Activated naive CD8-positive, alpha-beta T cell treated with anti-CD3 and anti-CD28 coated beads for 36 hours (primary cell): ENCODE measurements at places on chromosomes 1 and 21.
A peak's percentile ranks its signal among the peaks of the same experiment; 100 is the strongest.

GRCh38 chr1:31802190-31803150 is 13.4 kb downstream of the SPOCD1 start:
- no peak for DNase-seq

- no peak for DNase-seq
Measured at GRCh38 chr1:6547301-6547700, 7.0 kb downstream of the NOL9 start.

- DNase-seq = no peak
Measured at GRCh38 chr1:241857131-241857530, 9.1 kb downstream of the EXO1 start.

- no peak for DNase-seq
Measured at GRCh38 chr1:23394684-23395083, 25.0 kb upstream of the ZNF436 start.

- DNase-seq = no peak
Measured at GRCh38 chr1:84117868-84118267, 26.2 kb upstream of the PRKACB start.

GRCh38 chr1:19088717-19089442 is 121.2 kb downstream of the UBR4 start:
- DNase-seq = no peak

DNA sequence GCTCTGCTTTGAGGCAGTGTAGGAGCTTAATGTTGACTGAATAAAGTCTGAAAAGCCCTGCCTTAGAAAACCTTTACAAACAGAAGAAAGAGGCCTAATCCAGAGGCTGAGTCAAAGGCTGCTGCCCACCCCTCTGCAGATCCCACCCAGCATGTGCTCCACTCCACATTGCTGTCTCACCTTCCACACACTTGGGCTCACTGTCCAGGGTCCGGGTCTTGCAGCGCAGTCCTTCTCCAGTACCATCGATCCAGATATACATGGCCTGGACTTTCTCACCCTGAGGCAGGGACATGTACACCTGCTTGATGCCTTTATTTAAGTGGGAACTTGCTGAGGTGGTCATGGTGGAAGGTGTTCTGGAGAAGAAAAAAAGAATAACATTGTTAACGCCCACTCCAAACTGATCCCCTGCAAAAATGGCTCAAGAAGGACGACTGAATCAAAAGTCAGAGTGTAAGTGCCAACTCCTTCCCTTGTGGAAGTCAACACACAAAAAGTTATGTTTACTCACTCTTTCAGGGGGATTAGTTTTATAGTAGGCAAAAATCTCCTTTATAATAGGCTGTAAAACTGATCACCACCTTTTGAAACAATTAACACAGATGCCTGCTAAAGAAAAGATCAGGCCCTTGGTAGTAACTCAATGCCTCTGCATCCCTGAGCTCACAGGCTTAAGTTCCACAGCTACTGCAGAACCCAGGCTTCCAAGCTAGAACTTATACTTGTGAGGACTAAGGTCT is 3.0 kb downstream of the GLUL start:
- DNase-seq = no peak

- DNase-seq = peak; percentile 84
Measured at GRCh38 chr1:9629445-9630201, 21.9 kb upstream of the PIK3CD start.

- no peak for DNase-seq
Measured at GRCh38 chr1:58380345-58380744, 166.2 kb downstream of the OMA1 start.

DNA sequence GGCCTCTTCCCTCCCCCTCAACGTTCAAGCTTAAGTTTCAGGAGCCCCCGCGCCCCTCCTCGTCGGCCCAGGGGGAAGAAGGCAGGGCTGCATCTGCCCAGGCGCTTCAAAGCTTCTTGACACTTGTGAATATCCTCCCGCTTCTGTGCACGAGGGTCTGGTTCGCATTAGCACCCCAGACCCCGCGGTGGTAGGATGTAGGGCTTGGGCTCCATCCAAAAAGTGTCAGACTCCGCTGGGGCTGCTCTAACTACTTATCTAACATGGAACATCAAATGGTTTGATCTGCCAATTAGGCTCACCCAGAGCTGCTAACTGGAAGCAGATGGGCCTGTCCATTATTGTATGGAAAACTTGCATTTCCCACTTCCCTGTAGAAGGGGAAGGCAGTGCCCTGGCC is 28.9 kb downstream of the TAS1R2 start:
- DNase-seq = no peak

- DNase-seq = no peak
Measured at GRCh38 chr1:11485191-11485590, 6.2 kb downstream of the DISP3 start.

DNA sequence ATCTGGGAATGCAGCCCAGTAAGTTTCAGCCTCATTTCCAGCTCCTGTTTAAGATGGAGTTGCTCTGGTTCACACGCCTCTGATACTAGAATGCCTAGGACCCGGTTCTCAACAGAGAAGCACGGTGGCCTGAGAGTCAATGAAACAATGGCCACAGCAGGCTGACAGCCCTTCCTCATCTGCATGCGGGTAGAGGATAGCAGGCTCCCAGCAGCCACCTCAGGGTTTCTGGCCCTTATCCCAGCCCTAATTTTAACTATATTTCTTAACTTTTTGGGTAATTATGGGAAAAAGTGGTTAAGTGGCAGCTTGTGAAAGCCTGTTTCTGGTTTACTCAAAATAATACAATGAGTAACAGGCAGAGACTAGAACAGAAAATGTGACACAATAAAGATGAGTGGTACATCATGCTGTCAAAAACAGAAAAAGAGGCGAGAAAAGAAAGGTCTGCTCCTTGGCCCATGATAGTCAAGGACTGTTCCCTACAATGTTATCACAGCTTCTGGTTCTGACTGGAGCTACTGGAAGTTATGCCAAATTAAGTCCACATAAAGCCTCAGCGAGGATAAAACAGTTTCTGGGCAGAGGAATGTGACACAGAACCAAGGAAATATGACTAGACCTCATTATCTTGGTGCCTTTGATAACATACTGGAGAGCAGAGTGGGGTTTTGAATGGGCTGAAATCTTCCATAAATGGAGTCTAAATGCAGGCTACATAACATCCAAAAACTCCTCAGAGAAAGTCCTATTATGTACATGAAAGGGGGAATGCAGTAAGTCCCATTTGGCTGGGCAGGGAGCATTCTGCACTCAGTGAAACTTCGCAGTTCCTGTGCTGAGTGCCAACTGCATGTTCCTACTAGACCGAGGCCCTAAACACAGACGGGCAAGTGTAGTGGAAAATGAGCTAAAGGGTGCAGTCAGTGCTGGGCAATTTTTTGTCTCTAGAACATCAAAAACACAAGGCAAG is 92.1 kb downstream of the NIBAN1 start:
- peak; percentile 16 for DNase-seq

DNA sequence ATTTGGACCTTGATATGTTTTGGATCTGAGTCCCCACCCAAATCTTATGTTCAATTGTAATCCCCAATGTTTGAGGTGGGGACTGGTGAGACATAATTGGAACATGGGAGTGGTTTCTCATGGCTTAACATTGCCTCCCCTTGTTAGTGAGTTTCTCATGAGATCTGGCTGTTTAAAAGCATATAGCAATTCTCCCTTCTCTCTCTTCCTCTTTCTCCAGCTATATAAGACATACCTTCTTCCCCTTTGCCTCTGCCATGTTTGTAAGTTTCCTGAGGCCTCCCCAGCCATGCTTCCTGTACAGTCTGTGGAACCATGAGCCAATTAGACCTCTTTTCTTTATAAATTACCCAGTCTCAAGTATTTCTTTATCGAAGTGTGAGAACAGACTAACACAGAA is 692.4 kb downstream of the KCNT2 start:
- no peak for DNase-seq

DNA sequence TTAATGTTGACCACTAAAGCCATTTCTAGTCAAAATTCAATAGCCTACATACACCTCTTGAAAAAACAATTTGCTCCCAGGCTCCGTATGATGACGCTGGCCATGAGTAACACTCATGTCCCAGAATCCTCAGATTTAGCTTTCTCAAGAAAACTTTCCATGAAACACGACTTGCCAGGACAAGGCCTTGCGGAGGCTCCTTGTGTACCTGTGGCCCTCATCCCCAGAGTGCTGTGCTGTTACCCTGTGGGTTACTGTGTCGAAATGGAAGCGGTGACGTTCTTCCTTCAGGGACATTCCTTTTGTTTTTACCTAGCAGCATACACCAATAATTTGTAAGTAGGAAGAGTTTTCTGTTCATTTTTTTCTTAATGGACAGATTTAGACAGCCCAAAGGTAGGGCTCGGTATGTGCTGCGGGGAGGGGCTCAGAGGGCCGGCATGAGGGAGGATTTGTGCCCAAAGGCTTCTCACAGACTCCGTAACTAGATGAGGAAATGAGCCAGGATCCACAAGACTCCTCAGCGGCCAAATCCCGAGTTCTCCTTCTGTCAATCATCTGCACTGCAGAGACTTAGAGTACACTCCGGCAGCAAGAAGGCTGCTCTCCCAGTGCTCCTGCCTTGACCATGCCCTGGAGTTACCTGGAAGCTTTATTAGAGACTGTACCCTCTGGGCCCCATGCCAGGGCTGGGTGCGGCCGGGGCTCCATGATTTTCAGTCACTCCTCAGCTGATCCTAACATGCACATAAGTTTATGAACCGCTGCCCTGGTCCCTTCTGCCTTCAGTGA is 17.8 kb downstream of the GNG12 start:
- no peak for DNase-seq

DNA sequence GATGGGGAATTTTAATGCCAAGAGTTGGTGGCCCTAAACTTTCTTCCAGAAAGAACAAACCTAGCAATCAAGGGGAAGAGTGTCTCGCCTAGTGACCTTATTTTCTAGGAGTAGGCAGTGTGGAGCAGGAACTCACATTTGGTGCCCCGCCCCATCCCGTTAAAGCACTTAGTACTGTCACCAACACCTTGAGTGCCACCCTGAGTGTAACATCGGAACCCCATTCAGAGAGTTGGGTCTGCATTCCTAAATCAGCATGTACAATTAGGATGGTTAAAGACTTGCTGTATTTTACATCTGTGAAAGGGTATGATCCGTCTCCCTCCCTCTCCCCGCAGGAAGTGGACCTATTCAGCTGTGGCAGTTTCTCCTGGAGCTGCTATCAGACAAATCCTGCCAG is 15.5 kb downstream of the ETS2 start:
- DNase-seq = no peak

- no peak for DNase-seq
Measured at GRCh38 chr1:18285538-18285924, 177.9 kb downstream of the IGSF21 start.

GRCh38 chr1:196459383-196459782 is 148.9 kb downstream of the KCNT2 start:
- no peak for DNase-seq

- DNase-seq = no peak
Measured at GRCh38 chr1:211699059-211699458, 23.6 kb upstream of the NEK2 start.

DNA sequence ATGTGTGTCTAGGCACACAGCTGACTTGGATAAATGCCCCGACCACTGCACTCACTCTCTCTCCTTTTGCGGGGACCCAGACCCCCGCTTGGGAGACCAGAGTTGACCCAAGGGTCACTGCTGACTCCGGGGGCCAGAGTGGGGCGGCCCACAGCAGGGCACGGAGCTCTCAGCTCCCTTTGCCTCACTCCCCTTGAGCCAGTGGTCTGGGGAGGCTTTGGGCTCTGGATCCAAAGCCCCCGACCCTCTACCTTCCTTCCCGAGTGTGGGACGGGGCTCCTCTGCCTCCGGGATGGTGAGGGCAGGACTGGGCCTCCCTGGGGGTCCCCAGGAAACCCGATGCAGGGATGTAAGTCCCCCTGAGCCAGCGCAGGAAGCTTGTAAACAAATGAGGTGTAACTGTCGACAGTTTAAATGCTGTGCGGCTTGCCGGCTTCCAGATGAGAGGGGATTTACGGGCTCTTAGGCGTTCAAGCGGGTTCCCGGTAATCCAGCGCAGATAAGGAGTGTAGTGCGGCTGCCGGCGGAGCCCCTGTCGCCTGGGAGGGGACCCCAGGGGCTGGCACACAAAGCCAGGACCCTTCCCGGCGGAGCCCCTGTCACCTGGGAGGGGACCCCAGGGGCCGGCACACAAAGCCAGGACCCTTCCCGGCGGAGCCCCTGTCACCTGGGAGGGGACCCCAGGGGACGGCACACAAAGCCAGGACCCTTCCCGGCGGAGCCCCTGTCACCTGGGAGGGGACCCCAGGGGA is 7.4 kb downstream of the ACTRT2 start:
- DNase-seq = no peak

DNA sequence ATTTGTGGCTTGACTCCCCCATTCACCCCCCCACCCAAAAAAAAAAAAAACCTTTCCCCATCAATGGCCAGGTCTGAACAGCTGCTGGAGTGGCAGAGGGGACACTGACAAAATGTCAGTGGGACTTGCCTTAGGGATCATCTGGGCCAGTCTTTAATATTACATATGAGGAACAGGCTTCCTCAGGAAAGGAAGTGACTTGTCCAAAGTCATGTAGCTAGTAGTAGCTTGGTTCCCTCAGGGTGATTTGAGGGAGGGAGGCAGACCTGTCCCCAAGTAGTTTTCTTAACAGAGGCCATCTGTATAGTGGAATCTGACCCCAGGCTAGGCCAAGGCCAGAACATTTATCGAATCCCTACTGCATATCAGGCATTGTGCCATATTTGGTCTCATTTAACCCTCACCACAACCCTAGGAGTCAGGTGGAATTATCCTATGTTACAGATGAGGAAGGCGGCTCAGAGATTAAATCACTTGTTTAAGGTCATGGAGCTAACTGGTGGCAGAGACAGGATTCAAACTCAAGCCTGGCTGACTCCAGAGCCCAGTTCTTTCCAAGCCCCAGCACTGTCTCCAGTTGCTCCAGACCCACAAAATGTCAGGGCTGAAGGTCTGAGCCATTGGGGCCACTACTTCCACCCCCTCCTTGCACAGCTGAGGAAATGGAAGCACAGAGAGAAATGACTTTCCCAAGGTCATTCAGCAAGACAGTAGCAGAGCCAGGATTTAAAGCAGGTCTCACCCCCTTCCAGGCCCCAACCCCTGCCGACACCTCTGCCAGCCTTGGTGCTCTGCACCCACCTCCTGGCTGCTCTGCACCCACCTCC is 10.4 kb downstream of the ZBTB7B start:
- no peak for DNase-seq

- no peak for DNase-seq
Measured at GRCh38 chr1:229203030-229203751, 67.7 kb upstream of the RAB4A start.

- peak; percentile 26 for DNase-seq
Measured at GRCh38 chr1:222048094-222048595, 306.3 kb upstream of the DUSP10 start.

GRCh38 chr1:54594463-54594862 is 28.9 kb downstream of the FAM151A start:
- DNase-seq = no peak

GRCh38 chr1:82226186-82226505 is 425.4 kb downstream of the ADGRL2 start:
- no peak for DNase-seq
